T-helper 2 cell (primary cell): ENCODE measurements at places on chromosomes 13 and 19.

DNA sequence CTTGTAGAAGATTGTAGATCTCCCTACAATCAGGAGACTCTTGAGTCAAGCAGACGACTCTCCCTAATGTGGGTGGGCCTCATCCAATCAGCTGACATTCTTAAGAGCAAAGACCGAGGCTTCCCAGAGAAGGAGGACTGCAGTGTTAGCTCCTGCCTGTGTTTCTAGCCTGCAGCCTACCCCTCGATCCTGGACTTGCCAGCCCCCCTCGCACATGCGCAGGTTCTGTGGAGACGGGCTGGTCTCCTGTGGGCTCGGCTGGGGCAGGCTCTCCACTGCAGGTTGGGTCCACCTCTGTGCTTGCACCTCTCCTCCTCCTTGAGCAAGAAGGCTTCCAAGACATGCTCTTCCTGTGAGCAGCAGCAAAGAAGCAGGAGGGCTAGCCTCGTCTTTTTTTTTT, 185.2 kb upstream of the SOX1 start:
- DNase-seq: no peak

GRCh38 chr19:9808855-9809824, 9.7 kb downstream of the FBXL12 start:
- DNase-seq: peak; percentile 75

GRCh38 chr13:95199896-95200295, 101.4 kb downstream of the ABCC4 start:
- no peak for DNase-seq

- no peak for DNase-seq
Measured at GRCh38 chr13:112068540-112069060, 1.7 kb downstream of the SOX1 start.

DNA sequence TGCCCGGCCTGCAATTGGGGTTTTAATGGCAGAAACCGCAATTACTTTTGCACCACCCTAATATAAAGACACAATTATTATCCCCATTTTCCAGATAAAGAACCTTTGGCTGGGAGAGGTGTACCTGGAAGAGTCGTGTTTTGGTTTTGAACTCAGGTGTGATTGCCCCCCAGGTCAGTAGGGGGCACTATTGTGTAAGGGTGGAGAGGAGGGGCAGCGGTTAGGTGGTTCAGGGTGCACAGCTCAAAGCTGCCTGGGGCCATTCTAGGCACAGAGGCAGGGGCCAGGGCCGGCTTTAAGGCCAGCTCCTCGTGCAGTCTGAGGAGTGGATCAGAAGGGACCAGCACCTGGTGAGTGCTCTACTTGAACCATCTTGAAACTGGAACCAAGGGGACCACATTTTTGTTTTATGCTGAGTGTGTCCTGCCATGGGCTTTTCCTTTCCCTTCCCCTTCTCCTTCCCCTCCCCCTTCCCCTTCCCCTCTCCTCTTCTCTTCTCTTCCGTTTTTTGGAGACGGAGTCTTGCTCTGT, 5.8 kb upstream of the FCGRT start:
- DNase-seq: peak; percentile 65

GRCh38 chr13:25215253-25215575, 43.1 kb upstream of the AMER2 start:
- no peak for DNase-seq

- DNase-seq: no peak
Measured at GRCh38 chr19:47283405-47284059, 8.8 kb downstream of the INAFM1 start.

DNA sequence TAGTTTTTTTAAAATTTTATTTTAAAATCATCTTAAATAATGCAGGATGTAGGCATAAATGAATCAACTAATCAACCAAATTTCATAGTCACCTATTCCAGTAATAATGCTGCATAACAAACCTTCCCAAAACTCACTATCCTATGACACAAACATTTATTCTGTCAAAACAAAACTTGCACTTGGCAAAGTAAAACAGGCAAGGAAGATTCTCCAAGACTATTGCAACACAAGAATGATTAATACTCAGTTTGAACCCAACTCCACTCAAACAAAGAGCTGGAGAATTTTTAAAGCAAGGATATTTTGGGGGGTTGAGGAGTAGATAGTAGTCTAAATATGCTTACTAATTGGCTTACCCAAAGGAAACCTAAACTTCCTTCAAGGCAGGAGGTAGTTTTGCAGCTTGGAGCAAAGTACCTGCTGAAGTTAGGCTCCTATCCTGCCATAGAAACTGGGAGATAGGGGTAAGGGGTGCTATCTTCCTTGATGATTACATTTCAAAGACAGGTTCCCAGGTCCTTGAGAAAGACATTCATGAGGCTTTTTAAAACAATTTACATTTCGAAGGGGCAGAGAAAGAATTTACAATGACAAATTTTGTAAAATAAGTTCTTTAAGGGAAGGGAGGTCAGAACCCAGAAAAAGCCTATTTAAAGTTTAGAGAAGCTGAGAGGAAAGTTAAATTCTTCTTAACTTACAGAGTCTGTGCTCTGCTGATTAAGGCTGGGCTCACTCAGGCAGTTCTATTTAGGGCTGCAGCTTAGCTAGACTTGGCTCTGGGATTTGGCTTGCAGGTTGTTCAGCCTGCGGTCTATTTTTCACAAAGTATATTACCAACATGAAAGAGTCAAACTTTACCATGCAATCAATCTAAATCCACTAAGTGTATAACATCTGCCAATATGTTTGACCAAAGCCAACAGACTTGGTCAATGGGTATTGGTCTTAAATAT, 549.0 kb downstream of the KCTD12 start:
- DNase-seq: no peak

GRCh38 chr13:100859861-100860260, 185.3 kb upstream of the TMTC4 start:
- DNase-seq: no peak

- no peak for DNase-seq
Measured at GRCh38 chr13:65856431-65856830, 1373.7 kb downstream of the PCDH9 start.

GRCh38 chr19:55958356-55958755, 10.7 kb downstream of the NLRP8 start:
- DNase-seq: no peak

DNA sequence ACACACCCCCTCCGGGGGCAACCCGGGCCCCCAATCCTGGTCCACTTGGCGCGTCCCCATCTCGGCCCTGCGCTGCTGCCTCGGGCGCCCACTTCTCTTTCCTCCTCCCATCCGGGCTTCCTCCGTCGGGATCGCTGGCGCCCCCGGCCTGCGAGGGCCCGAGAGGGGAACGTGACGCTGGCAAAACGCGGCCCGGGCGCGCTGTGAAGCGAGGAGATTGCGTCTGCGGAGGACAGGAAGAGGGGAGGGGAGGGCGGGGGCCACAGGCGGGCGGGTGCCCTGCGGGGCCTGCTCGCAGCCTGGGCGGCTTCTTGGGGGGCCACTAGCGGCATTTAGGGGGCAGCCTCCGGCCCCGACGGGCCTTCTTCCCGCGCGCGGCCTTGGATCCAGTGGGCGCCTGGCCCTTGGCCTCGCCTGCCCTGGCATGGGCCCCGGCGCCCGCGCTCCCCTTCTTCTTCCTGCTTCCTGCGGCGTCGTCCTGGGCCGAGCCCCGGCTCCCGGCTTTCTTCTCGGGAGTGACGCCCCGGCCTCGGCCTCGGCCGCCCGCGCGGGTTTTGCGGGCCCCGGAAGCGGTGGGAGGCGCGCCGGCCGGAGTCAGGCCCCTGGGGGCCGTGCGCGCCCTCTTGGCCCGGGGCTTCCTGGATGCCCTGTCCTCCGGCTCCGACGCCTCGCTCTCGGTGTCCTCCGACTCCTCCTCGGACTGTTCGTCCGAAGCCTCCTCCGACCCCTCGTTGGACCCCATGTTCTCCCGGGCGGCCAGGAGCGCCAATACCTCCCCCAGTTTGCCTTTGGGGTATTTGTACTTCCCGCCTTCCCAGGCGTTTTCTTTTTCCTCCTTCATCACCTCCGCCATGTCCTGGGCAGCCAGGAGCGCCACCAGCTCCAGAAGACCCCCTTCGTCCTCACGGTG, 2.2 kb downstream of the PNMA8B start:
- peak; percentile 55 for DNase-seq

GRCh38 chr13:89568746-89569145, 1778.7 kb upstream of the MIR17HG start:
- no peak for DNase-seq

DNA sequence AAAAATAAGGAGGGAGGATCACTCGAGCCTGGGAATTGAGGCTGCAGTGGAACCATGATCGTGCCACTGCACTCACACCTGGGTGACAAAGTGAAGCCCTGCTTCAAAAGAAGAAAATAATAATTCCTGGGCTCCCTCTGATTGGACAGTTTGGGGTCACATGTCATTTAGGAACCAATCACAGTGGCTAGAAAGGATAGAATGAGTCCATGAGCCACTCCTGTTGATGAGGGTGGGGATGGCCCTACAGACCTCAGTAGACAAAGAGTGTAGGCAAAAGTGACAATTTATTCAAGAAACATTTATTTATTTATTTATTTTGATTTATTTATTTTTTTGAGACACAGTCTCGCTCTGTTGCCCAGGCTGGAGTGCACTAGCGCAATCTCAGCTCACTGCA, 26.8 kb upstream of the ADGRE5 start:
- no peak for DNase-seq
